Hepatocyte (in vitro differentiated cells): ENCODE measurements at places on chromosomes 5 and 9. TPM values are rescaled to one million over a fixed set of nuclear protein-coding genes. Genes with fewer than 3 reads are reported as not detected.

GALNT12 gene
- polyA plus RNA-seq, result 13.9 and 17.2 TPM in 2 replicates

CDX1 gene
- polyA plus RNA-seq, result 43.3 and 46.9 TPM in 2 replicates

SPATA31C1 gene
- not detected in 2 replicates for polyA plus RNA-seq

SVEP1 gene
- 4.7 and 5.3 TPM in 2 replicates for polyA plus RNA-seq

ARHGEF28 gene
- polyA plus RNA-seq, result 3.1 and 3.5 TPM in 2 replicates

FGF18 gene
- polyA plus RNA-seq, result 6.5 and 7.2 TPM in 2 replicates

PCDHGA7 gene
- polyA plus RNA-seq, result not detected in 2 replicates

IFNA2 gene
- polyA plus RNA-seq, result not detected in 2 replicates

UTP15 gene
- 9.2 and 11.0 TPM in 2 replicates for polyA plus RNA-seq

GDF9 gene
- 2.2 and 4.1 TPM in 2 replicates for polyA plus RNA-seq

BTNL3 gene
- 15.9 and 21.2 TPM in 2 replicates for polyA plus RNA-seq

HEMGN gene
- polyA plus RNA-seq, result not detected in 2 replicates

TTC23L gene
- 1.7 TPM in 1 of 2 replicates, not detected in the other for polyA plus RNA-seq

LHX6 gene
- 0.39 TPM in 1 of 2 replicates, not detected in the other for polyA plus RNA-seq

PDGFRB gene
- polyA plus RNA-seq, result 55.2 and 62.9 TPM in 2 replicates

FASTKD3 gene
- polyA plus RNA-seq, result 8.0 and 14.7 TPM in 2 replicates

TLE1 gene
- 117 TPM in 2 replicates for polyA plus RNA-seq

CNTFR gene
- 7.0 and 7.5 TPM in 2 replicates for polyA plus RNA-seq

DDX46 gene
- 15.3 and 24.6 TPM in 2 replicates for polyA plus RNA-seq

PARP8 gene
- 11.9 and 18.3 TPM in 2 replicates for polyA plus RNA-seq

NRG2 gene
- 1.5 and 1.8 TPM in 2 replicates for polyA plus RNA-seq

ESM1 gene
- polyA plus RNA-seq, result 0.16 and 1.5 TPM in 2 replicates

GOLPH3 gene
- 122 and 145 TPM in 2 replicates for polyA plus RNA-seq

CXCL14 gene
- 62.8 and 88.8 TPM in 2 replicates for polyA plus RNA-seq

C9orf40 gene
- polyA plus RNA-seq, result 11.1 and 17.4 TPM in 2 replicates

GGTA1 gene
- 0.77 and 0.95 TPM in 2 replicates for polyA plus RNA-seq

IL31RA gene
- 0.17 and 0.53 TPM in 2 replicates for polyA plus RNA-seq

GAPVD1 gene
- 22.9 and 25.5 TPM in 2 replicates for polyA plus RNA-seq

OSTF1 gene
- polyA plus RNA-seq, result 29.1 and 30.3 TPM in 2 replicates

SPAAR gene
- 0.52 TPM in 1 of 2 replicates, not detected in the other for polyA plus RNA-seq

SV2C gene
- polyA plus RNA-seq, result 0.04 and 0.05 TPM in 2 replicates

SPINK4 gene
- 2.2 TPM in 1 of 2 replicates, not detected in the other for polyA plus RNA-seq

SURF1 gene
- polyA plus RNA-seq, result 76.5 and 83.9 TPM in 2 replicates

EQTN gene
- not detected in 2 replicates for polyA plus RNA-seq

OBP2B gene
- polyA plus RNA-seq, result not detected in 2 replicates

ISL1 gene
- polyA plus RNA-seq, result 16.2 and 22.0 TPM in 2 replicates

PTGER4 gene
- polyA plus RNA-seq, result 1.4 and 3.6 TPM in 2 replicates

PAPPA gene
- polyA plus RNA-seq, result 2.8 and 5.4 TPM in 2 replicates

BHMT gene
- 9.7 and 10.2 TPM in 2 replicates for polyA plus RNA-seq

TPPP gene
- 4.3 and 5.2 TPM in 2 replicates for polyA plus RNA-seq

TMEM8B gene
- polyA plus RNA-seq, result 13.4 and 14.6 TPM in 2 replicates

BSPRY gene
- polyA plus RNA-seq, result 12.0 TPM in 2 replicates

PCDHGA4 gene
- 0.24 TPM in 1 of 2 replicates, not detected in the other for polyA plus RNA-seq

TMEM203 gene
- 48.3 and 60.7 TPM in 2 replicates for polyA plus RNA-seq

ARID3C gene
- 0.21 TPM in 1 of 2 replicates, not detected in the other for polyA plus RNA-seq

HAVCR1 gene
- 1.7 and 2.1 TPM in 2 replicates for polyA plus RNA-seq

PCDHB16 gene
- polyA plus RNA-seq, result 3.3 and 4.0 TPM in 2 replicates

GABRA1 gene
- 0.42 TPM in 1 of 2 replicates, not detected in the other for polyA plus RNA-seq

CBY3 gene
- polyA plus RNA-seq, result not detected in 2 replicates

STPG3 gene
- polyA plus RNA-seq, result 1.5 and 2.5 TPM in 2 replicates

SLC6A7 gene
- polyA plus RNA-seq, result 0.39 and 0.99 TPM in 2 replicates

IFNA13 gene
- not detected in 2 replicates for polyA plus RNA-seq

KCNV2 gene
- polyA plus RNA-seq, result 0.13 TPM in 1 of 2 replicates, not detected in the other

PAEP gene
- polyA plus RNA-seq, result 1.8 TPM in 1 of 2 replicates, not detected in the other
